Activated gamma-delta T cell treated with anti-CD3 and anti-CD28 coated beads, Interleukin-2, amount 50 U/mL, for 16 hours (primary cell): ENCODE measurements at places on chromosomes 5 and 9.

DNA sequence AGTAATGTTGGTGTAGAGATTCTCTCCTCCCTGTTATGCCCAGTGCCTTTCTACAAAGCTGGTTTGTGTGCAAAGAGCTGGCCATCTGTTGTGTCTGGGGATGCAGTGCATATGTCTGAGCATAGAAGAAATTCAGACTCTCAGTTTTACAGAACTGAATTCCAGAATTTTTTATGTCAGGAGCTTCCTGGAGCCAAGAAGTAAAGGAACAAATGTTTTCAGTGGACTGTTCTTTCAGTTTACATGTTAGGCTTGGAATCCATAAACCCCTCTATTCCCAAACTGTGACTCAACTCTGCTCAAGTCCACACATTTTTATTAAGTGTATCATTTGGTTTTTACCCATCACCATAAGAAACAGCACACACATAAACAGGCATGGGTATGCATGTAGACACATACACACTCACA, 366.0 kb downstream of the BRINP1 start:
- no peak for DNase-seq

DNA sequence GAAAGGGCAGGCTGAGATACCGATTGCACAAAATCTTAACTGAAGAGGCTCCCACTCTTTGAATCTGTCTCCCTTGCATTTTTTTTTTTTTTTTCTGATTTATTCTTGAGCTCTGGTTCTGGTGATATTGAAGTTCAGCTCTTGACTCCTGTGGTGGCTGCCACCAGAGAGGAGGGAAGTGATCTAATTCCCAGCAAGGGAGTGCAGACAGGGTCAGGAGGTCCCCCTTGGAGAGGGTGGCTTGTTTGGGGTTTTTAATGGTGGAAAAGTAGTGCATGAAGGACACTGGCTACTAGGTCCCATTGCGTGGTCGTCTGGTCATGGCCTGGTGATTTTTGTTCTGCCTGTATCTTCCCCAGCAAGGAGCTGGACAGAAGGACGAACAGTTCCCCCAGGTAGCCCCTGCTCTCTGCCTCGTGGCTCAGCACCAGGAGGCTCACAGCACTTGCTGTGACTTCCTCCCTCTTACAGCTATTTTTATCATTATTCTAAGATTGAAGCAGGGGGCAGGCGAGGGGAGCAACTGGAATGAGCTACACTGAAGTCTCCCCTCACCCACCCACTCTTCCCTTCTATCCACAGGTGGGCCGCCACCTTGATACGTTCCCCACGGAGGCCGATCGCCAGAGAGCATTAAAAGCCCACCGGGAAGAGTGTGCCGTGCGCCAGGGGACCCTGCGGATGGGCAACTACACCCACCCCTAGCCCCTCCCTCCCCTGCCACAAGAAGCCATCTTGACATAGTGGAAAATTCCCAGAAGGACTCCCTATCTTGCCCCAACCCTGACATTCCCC, 10.4 kb upstream of the BARHL1 start:
- no peak for DNase-seq

GRCh38 chr9:127451858-127452656, 747 bp downstream of the LRSAM1 start:
- DNase-seq, result no peak

DNA sequence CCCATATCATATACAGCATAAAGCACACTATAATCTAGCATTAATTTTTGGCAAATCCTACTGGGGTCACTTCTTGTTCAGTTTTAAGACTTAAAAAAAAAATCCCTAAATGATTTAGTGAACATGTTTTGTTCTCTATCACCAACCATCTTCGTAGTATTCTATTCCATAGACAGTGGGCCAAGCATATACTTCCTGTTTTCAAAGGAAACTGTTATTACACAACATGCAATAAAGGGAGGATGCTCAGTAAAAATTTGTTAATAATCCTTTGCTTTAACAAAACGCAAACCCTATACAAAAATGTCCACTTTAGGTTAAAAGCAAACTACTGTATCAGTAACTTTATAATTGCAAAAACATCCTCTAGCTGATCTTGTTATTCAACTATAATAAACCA, 13.0 kb downstream of the CCNH start:
- DNase-seq, result no peak

DNA sequence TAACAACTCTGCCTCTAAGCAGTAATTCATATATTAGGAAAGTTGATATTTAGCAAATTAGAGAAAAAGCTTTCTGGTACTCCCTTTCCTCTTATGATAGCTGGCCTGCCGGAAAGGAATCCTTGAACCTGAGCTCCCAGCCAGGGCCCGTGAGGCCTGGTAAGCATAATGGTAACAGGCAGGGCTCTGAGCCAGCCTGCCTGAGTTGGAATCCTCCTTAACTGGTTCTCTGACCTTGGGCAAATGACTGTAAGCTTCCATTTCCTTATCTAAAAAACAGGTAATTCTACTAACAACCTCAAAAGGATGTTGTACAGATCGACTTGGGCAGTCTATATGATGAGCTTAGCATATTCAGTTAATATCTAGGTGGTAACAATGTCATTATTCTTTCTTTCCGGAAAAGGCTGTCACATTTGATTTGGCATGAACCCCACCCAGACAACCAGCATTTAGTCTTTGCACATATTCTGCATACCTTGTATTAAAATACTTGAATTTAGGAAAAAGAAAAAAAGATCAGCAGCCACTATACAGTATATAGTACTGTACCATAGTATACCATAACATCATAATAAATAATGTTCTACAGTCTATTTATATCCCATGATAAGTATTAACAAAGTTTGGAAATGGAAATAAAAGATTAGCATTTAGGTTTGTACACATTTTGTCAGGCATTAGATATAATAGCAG, 55.7 kb upstream of the MAP3K1 start:
- no peak for DNase-seq

- no peak for DNase-seq
These were observed 58.7 kb downstream of the KLF9 start for GRCh38 chr9:70355801-70356200.
